T-helper 17 cell (primary cell): ENCODE measurements at places on chromosomes 11 and 22.

- no peak for DNase-seq
These were observed 1.8 kb downstream of the AHNAK start for GRCh38 chr11:62544581-62545436.

DNA sequence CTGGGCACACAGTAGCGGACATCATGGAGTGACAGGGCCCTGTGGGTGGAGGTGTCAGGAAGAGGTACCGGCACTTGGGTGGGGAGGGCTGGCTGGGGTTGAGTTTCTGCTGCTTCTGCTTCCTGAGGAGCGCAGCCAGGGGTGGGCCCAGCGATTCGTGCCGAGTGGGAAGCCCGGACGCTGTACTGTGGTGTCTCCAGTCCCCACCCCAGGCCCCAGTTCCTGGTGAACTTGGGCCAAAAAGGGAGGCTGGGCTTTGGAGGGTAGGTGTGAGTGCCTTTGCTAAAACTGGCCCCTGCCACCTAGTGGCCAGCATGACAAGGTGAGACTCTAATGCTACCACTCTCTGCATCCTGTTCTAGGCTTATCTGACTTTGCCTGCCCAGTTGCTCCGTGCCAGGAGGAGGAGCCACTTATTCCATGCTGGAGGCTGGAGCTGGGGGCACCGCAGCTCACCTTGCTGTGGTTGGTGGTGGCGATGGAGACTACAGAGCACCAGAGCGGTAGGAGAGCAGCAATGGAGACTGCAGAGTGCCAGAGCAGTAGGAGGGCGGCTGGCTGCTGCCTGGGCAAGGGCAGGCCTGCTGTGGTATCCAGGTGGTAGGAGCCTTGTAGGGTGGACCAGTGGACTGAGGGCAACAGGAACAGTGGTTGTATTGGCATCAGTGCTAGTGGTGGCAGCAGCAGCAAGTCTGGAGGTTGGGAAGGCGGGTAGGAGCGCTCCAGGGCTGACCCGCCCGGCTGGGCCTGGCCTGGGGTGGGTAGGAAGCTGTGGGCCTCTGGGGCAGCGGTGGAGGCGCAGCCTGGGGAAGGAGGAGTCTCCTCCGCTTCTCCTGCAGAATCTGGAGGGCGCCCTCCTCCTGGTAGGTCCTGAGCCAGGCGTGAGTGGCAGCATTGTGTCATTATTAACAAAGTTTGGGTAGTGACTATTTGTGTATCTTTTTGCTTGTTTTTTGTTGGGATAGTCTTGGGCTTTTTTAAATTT is 2.2 kb upstream of the RFPL2 start:
- DNase-seq, result no peak

- no peak for DNase-seq
These were observed 36.0 kb downstream of the MADD start for GRCh38 chr11:47305734-47306483.

DNA sequence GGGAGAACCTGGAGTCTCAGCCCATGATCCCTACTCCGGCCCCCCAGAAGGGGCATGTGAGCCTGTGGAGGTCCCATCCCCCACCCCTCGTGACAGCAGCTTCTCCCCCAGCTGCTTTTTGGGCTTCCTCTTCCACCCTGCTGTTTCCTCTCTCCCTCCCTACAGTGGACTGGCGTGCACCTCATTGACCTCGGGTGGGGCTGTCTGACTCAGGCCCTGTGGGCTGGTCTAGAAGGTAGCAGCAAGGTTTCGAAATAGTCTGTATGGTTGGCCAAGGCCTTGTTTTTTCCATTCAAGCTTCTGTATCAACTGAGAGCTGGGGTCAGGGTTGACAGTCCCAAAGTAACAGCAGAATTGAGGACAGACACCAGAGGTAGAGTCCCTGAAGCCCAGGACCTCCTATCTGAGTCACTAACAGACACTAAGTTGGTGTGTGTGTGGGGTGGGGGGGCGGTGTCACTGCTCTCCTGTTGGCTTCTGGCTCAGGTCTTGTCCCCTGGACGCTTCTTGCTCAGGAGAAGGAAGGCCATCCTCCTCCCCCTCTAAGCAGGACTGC is 7.7 kb downstream of the SLC37A2 start:
- no peak for DNase-seq
